ENCODE measurements at places on chromosomes 11 and 22.
A peak's percentile ranks its signal among the peaks of the same experiment; 100 is the strongest.

DNA sequence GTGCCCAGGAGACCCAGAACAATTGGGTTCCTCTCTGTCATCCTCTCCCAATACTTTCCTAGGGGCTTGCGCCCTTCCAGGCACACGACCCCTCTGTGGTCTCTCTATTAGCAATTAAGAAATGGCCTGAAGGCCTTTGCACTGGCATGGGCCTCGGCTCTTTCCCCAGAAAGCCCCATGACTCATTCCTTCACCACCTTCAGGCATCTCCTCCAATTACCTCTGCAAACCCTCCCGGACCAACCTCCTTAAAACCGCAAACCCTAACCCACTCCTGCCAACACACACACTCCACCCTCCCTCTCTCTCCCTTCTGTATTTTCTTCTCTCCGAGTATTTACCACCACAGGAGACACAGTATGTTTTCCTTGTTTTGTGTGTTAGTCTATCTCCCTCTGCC is 36.7 kb downstream of the LARGE1 start:
- no peak for DNase-seq

GRCh38 chr11:34134765-34135164 is 29.3 kb downstream of the NAT10 start:
- DNase-seq = no peak

DNA sequence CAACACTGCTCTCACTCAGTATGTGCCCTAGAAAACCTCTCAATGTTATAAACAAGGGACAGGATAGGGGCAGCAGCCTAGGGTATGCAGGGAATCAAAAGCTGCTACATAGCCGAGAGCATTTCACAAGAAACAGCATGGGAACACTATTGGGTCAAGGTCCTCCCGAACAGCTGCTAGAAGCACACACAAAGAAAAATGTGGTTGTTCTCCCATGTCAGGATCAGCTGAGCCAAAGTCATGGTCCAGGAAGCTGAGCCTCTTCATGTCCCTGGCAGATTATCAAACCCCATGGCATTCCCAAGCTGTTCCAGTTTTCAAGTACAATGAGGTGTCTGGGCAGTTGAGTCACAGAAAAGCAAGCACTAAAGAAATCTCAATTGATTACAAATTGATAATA is 21.0 kb upstream of the GDPD4 start:
- DNase-seq = no peak

GRCh38 chr22:50625568-50626313 is 2.2 kb downstream of the ARSA start:
- DNase-seq = no peak

DNA sequence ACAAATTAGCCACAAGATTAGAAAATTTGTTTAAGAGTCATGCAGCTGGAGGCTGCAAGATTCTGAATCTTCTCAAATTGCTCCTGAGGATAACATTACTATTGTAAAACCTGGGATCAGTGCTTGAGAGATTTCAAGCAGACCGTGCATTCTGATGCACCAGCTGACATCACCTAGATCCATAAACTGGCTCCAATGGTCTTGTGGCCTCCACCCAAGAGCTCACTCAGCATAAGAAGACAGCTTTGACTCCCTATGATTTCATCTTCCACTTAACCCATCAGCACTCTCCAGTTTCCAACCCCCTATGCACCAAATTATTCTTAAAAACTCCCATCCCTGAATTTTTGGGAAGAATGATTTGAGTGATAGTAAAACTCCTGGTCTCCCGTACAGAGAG is 1007.9 kb upstream of the TENM4 start:
- DNase-seq = no peak

GRCh38 chr22:39470451-39471291 is 13.9 kb downstream of the MGAT3 start:
- no peak for DNase-seq

DNA sequence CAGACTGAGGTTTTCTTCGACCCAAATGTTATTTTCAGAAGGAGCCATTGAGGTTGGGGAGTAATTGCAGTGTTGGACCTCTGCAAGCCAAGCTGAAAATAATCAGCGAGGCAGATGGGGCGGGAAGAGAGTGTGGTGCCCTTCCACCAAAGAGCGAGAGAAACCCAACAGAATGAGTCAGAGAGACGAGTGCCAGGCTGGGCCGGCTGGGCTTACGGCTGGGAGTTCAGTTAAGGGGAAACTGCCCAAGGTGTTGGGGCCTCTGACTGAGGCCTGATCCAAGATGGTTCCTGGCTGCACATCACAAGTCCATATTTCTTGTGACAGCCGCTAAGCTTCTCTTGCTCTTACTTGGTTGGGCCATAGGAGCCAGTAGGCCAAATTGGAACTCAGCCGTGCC is 30.4 kb upstream of the CREB3L1 start:
- DNase-seq = no peak

GRCh38 chr22:42418811-42419242 is 13.4 kb downstream of the NFAM1 start:
- DNase-seq = no peak

GRCh38 chr11:112523477-112523876 is 262.8 kb upstream of the PLET1 start:
- no peak for DNase-seq

- DNase-seq = peak; percentile 79
These were observed at the start of gene TOP3B for GRCh38 chr22:21982338-21982965. TOP3B (minus strand) TSS chr22:21982787; CDS start chr22:21975709, 7,078 bp downstream.

DNA sequence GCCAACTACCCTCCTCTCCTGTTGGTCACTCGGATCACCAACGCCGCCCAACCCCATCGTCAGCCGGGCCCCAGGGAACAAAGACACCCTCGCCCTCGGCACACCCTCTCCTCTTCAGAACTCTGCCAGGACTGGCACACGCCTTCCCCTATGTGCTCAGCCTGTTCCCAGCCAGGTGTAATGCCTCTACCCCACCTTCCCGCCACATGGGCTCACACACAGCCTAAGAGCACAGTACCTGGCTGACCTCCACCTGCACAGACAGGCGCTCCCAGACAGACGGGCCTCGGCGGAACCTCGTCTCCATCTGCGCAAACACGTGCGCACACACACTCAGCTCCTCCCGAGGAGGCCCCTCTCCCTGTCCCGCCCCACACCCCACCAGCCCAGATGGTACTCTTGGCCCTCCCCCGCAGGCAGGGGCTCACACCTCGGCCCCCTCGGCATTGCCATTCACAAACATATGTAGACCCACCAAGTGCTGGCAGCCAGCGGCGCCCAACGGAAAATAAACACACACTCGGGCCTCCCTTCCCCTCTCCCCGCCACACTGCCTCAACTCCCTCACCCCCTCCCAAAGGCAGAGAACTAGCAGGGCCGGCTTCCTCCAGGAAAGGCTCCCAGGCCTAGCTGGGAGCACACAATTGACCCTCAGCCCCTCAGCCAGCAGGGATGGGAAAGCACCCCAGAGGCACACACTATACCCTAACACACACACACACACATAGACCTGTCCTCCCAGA is 8.5 kb downstream of the ELFN2 start:
- no peak for DNase-seq

DNA sequence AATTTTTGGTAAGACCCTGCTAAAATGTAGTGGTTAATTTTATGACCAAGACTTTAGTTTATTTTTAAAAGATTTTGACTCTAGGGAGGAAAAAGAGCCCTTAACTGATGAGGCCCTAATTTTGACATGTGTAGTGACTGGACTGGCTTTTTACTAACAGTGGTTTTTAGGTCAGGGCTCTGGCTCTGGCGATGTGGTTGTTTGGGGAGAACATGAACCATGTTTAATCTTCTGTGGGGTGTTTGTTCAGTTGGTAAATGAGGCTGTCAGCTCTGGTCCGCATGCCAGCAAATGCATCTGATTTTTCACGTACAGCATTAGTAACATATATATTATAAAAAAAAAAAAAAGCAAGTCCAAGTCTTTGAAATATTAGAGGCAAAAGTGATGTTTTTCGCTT is 104.3 kb downstream of the EXT2 start:
- DNase-seq = no peak

GRCh38 chr22:44927463-44928135 is 82.2 kb downstream of the PHF21B start:
- no peak for DNase-seq

DNA sequence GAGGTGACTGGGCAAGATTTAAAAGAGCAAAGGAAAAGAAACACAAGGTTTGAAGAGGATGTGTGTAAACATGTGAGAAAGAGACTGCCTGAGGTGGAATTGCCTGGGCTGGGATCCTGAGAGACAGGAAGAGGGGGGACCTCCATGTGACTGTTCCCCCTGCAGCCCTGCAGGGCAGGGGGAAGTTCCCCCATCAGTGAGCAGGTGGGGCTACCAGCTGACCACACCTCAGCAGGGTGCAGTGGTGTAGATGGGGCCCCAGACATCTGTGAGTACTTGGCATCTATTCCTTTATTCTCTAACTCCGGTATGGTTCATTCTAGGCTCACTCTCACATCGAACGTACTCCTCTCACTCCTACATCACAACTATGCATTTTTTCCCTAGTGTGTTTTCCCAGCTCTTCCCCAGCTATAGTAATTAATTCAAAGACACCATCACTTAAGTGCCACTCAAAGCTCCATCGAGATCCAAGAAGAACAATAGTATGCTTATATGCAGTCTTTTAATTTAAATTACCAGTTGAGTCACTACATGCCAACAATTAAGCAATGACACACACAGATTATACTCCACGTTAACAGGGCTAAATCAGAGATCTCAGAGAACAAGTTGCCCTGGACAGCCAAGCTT is 42.7 kb downstream of the LGR4 start:
- DNase-seq = no peak

GRCh38 chr11:93969925-93970922 is 50.9 kb upstream of the HEPHL1 start:
- DNase-seq = no peak

- no peak for DNase-seq
These were observed 153.6 kb downstream of the MAML2 start for GRCh38 chr11:96189351-96189750.

DNA sequence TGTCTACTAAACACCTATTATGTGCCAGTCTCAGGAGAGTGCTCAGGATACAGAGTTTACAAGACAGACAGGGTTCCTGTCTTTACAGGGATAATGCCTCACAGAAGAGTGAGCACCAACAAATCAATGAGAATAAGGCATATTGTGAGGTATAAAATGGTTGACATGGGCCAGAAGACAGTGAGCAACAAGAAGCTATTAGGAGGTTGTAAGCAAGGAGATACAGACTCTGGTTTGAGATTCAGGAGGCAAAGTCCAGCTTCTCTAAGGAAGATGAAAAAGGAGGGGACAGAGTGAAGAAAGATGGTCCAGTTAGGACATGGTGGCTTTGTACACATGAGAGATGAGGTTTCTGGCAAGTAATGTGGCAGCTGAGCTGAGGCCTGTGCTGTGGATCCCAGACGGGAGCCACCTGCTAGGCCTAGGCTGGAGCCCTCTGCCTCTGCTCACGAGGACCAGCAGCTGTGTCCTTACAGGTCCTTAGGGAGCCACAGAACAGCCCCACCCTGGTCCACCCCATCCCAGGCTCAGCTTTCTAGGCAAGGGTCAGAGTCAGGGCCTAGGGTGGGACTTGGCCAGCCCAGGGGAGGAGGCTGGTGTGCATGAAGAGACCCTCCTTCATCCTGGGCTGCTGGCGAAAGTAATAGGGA is 110.5 kb downstream of the ZNF280B start:
- no peak for DNase-seq

DNA sequence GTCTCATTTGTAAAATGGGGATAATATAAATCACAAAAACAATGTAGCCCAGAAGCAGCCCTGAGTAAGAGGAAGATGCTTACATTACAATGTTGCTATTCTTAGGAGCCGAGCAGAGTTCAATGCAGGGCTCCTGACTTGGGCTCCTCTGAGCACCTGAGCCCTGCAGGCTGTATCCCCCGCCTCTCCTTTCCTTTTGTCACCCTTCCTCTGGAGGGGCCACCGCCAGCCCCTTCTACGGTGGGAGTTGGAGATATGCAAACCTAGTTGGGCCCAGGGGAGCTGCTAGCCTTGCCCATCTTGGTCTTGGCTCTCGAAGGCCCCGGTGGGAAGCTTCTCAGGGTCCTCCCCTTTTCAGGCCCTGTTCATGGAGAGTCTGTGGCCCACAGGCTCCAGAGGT is 8.4 kb upstream of the CSNK1E start:
- no peak for DNase-seq

- DNase-seq = no peak
These were observed 39.3 kb upstream of the CELSR1 start for GRCh38 chr22:46576556-46577367.

Measured in activated CD8-positive, alpha-beta memory T cell treated with anti-CD3 and anti-CD28 coated beads for 48 hours (primary cell).